ENCODE measurements at places on chromosomes 2 and 18.

DNA sequence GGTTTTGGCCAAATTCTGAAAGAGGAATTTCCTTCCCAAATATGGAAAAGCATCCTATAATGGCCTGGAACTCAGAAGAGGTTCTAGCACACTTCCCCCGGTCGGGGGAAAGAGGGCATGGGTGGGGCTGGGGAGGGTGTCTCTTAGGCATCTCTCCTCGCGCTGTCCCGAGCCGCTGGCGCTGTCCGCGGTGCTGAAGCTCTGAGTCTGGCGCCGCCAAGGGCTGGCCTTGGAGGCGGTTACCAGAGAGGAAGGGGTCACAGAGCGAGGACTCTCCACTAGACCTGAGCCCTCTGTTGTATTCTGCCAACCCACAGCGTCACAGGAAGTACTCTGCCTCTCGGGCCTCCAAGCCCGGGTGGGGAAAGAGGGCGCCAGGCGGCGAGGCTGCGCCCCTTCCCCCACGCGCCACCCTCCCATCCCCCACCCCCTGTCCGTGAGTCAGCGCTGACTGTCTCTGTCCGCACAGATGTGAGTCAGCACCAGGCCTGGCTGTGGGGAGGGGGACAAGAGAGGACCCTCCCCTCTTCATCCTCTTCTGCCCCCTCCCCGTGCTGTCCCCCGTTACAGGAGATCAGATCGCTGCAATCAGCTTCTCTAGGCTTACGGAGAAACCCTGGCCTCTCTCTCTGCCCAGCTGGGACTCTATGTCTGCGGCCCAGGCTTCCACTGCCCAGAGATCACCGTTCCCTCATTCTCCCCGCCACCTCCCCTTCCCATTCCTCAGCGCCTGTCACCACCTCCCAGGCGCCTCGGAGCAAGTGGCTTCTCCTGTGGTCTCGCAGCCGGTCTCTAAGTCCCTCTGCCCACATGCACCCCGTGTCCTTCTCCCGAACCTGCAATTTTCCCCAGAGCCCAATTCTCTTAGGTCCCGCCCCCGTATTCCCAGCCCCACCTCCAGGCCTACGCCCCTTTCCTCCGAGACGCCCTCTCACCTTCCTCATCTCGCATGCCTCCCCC, 779 bp downstream of the PTPRN start:
- peak; percentile 87 for DNase-seq

DNA sequence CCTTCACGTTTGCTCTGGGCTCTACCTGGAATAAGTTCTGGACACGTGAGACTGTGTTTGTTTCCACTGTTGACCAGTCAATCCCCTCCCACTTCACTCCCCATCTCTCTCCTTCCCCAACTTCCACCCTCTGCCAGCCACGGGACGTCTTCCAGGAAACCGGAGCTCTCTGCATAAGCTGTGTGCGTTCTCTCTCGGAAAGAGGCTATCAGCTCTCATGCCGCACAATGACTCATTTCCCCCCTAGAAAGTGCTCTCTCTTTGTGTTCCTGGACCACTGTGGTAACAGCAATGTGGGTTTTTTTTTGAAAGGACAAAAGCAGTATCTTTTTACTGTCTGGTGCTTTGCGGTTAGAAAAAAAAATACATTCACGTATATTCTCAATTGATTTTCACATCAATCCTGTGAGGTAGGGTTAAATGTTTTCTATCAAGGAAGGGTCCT, 10.2 kb downstream of the PROKR1 start:
- DNase-seq: peak; percentile 66

DNA sequence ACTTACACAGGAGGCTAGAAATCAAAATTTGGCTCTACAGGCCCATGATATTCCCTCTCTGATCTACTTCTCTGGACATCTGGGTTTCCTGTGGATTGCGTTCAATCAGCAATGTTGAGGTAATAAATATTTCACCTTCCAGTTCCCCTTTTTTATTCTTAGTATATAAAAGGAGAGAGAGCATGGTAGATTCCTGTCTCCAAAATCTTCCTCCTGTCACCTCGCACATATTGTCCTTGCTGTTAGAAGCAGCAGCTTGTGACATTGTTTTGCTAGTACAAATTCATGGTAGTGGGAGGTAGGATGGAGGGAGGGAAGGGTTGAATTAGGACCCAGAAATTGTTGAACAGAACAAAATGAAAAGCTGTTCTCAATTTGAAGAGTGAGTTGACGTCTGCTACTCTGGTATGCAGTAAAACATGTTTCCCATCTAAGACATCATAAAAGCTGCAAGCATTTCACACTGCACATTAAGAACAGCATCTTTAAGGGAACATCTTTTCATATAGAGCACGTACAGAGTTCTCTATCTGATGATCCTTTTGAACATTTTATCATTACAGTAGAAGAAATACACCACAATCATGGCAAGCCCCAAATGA, 156.4 kb downstream of the RDH14 start:
- no peak for DNase-seq

DNA sequence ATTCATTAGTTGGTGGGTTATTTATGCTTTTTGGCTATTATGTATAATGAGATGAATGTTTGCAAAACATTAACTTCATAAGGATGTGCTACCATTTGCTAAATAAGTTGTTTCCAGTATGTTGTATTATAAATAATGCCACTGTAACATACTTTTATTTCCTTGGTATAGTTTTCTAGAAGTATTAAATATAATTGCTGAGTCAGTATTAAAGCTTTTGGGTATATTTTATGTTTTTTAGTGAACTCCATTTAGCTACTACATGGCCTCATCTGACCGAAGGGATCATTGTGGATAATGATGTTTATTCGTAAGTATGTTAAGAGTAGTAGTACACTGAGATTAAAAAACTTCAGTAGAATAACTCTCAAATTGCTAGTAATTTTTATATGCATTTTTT, 73.8 kb downstream of the RAB3GAP1 start:
- DNase-seq: no peak

GRCh38 chr2:175525975-175526374, 344.5 kb upstream of the ATP5MC3 start:
- no peak for DNase-seq

DNA sequence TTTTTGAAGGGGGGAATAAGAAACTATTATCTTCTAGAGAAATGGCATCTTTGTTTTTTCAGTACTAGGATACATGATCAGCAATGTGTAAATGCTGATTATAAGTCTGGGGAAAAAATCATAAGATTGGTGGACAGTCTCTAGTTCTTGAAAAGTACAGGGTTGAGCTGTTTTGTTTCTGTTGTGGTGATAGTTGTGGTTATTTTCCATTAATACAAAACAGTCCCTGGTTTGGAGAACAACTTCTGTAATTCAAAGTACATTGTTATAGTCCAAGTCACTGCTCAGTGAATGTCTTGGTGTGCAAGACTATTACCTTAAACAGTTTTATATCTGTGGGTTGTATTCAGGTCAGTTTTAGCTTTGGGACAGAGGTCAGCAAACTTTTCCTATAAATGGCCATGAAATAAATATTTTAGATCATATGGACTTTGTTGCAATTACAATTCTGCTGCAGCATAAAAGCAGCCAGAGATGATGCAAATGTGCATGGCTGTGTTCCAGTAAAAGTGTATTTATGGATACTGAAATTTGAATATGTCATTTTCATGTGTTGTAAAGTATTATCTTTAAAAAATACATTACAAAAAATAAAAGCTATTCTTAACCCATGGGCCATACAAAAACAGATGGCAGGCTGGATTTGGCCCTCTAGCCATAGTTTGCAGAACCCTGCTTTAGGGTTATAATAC, 111.0 kb downstream of the CERS6 start:
- DNase-seq: no peak

DNA sequence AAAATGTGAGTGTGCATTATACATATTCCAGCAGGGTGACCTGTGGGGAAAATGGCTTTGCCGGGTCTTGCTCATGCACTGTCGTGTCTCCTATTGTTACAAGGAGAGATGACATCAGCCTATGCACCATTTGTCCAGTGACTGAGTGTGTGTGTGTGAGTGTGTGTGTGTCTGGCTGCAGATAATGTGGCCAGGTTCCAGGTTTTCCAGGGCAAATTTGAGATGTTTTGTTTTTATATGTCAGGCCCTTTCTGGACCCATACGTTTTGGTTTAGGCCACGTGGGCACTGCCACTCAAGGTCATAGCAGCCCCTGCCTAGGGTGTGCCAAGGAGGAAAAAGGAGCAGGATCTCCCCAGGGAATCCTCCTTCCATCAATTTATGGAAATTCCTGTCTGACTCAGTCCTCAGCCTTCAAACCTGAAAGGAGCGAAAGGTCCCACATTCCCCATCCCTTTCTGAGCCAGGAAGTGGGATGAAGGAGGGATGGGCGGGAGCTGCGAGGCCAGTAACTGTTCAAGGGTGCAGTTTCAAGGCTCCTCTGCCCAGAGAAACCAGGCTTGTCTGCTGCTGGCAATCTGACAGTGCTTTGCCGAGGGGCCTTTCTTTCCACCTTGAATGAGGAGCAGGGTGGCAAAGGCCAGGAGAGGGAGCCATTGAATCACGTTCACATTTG, 93.0 kb upstream of the SMAD2 start:
- DNase-seq: peak; percentile 35

DNA sequence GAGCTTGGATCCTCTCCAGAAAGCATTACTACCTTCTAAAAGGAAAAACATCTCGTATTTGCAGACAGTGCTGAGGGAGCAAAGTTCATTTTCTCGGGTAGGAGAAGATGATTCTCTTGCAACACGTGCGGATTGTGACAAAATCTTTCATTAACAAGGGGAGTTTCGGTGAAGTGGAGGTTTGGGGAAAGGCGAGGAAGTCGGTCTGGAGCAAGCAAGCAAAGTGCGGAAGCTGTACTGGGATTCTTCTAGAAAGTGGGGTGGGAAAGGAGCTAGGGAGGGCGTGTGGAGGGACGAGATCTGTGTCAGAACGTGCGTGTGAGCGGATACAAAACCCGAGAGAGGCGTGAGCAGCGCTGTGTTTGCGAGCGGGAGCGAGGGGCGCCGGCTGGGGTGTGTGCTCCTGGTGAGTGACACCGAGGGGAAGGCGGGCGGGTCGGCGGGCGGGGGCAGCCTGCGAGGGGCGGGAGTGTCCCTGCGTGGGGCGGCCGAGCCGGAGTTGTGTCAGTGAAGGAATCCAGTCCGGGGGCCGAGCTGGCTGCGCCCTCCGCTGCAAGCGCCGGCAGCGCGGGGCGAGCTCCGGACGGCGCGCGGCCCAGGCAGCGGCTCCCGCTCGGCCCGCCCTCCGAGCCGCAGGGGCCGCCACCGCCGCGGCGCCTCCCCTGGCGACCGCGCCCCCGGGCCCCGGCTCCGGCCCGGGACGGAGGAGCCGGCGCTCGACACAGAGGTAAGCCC, at the start of gene SPATS2L:
Gene SPATS2L, plus strand, starts transcription at position 498 of the 735 bp plus-strand sequence. CDS start 82,552 bp downstream, outside the sequence.
- DNase-seq: peak; percentile 73

DNA sequence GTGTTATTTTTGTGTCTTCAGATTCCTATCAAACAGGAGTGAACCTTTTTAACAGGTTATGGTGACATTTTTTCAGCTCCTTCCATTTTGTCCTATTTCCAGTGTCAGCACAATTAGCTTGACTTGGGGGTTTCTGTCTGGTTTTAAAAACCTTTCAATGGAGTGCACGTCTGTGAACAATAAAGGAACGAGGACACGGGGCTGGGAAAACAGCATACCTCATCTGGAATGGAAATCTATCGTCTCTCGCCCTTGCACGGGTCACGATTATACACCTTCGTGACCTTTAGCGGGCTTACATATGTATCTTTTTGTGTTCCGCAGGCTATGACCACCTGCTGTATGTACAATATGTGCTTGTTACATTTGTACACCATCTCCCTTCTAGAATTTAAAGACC, 2.3 kb upstream of the ZNF532 start:
- DNase-seq: no peak

All from stimulated activated CD8-positive, alpha-beta memory T cell treated with anti-CD3 and anti-CD28 coated beads, Interleukin-4, amount 100 ng/mL, for 48 hours (primary cell).